ENCODE measurements at places on chromosomes 3 and 15.

GRCh38 chr3:108106031-108106430, 15.2 kb upstream of the CD47 start:
- no peak for DNase-seq

DNA sequence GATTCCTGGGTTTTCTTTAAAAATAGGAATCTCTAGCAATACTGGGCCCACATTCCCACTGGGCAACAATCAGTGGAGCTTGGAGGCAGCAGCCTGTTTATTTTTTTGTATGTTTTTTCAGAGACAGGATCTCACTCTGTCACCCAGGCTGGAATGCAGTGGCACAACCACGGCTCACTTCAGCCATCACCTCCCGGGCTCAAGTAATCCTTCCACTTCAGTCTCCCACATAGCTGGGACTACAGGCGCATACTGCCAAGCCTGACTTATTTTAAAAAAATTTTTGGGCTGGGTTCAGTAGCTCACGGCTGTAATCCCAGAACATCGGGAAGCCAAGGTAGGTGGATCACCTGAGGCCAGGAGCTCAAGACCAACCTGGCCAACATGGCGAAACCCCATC, 29.1 kb upstream of the GNB5 start:
- no peak for DNase-seq

DNA sequence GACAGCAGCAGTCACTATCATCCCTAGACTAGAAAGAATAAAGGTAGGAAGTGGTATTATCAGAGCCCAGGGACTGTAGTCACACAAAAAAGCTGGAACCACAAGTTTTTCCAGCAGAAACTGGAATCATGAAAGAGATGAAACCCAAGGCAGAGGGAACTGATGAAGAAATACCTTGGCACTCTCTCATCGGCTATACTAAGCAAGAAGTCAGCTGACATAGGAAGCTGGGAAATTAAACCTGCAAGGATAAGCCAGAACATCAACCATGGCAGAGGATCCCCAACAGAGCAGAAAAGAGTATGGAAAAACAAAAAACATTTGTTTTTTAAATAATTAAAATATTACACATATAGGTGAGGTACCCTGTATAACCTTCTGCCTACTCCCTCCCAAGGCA, 86.5 kb downstream of the AQR start:
- no peak for DNase-seq

- no peak for DNase-seq
Measured at GRCh38 chr3:58353722-58354553, 21.2 kb downstream of the PXK start.

- DNase-seq, result no peak
Measured at GRCh38 chr3:188469228-188469885, 315.4 kb downstream of the LPP start.
